ENCODE measurements at places on chromosomes 4 and X.

DNA sequence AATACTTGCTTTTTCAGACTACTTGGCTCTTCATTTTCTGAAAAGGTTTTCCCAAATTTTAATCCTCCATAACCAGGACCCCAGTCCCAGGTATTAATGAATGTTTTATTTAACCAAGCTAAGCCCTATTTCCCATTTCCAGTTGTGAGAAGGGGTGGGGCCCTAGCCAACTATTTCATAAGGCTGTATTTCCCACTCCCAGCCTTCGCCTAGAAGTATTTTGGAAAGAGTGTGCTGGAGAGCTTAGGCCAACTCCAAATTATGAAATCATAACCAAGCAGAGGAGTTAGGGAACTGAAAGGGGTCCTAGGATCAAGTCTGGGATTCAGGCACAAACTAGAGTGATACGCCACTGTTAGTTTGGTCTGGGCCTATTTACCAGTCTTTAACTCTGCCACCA, 148.4 kb upstream of the GPC4 start:
- DNase-seq = no peak

GRCh38 chr4:177339477-177340374, 30.1 kb downstream of the NEIL3 start:
- DNase-seq = no peak

DNA sequence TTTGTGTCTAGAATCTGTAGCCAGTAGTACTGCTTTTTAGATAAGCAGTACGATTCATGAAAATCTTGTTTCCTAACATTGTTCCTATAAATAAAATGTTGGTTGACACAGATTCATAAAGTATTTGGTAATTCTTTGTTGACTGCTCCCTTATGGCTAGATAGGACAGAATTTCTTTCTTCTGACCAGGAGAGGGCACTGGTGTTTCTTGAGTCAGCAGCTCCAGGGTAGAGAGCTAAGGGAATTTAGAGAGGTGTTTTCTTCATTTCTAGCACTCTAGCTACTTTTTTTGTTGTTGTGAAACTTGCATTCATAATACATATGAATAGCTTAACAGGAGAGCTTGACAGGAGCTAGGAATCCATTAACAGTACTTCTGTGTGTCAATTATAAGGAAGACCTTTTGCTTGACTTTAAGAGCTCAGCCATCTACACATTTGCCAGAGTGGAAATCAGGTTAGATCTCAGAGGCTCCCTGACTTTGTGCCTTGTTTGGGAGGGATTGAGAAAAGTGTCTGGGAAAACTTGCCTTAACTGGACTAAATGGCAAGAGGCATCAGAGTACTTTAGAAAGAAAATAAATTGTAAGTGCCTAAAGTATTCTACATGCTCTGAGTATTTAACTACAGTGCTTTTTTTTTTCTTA, 756.1 kb downstream of the SH3BGRL start:
- DNase-seq = no peak

GRCh38 chr4:110735686-110736085, 112.8 kb upstream of the PITX2 start:
- no peak for DNase-seq

DNA sequence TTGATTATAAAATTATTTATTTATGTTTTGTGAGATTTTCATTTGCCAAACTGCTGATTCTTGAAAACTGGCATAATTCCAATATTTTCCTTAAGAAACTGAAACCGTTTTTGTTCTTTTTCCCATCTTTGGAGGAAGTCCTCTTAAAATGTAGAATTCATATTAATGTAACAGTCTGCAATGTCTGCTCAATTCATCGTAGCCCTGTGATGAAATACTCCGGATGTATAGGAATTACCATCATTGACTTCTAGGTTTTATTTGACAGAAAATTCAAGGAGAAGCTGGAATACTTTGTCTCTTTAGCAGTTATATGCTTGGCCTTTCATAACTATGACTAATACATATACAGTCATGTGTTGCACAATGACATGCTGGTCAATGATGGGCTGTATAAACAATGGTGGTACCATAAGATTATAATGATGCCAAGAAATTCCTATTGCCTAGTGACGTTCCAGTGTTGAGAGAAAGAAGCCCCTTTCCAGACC, 185.0 kb upstream of the GPRIN3 start:
- no peak for DNase-seq

DNA sequence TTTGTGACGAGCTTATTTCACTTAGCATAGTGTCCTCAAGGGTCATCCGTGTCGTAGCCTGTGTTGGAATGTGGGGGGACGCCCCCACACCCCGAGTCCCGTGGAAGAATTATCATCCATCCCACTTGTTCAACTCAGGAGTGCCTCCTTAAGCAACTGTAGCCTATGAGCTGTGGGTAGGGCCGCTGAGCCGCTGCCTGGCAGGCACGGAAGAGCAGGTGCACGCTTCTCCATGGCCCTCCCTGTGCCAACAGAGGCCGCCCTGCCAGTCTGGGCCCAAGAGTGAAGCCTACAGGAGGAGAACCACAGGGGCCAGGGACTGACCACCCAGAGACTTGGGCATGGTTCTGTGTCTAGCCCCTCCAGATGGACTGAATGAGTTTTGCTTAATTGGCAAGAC, 2.3 kb upstream of the RGS12 start:
- no peak for DNase-seq

DNA sequence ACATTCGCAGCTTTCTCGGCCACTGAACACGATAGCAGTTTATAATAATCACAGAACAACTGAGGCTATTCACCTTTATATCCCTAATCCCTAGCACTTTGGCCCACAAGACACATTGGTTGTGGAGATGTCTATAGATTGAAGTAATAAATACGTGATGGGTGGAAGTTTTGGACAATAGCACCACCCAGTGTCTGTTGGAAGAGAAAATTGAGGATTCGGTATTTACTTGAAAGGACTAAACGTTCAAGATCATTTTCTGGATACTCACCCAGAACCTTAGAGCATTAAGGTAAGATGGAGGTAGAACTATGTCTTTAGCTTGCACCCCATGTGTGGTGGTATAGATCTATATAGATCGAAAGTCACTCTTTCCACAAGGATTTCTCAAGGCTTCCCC, 787 bp upstream of the TMSB15A start:
- no peak for DNase-seq

- DNase-seq = no peak
Measured at GRCh38 chrX:22081475-22082092, 49.5 kb downstream of the PHEX start.

- no peak for DNase-seq
Measured at GRCh38 chrX:148923631-148924030, 423.2 kb downstream of the AFF2 start.

DNA sequence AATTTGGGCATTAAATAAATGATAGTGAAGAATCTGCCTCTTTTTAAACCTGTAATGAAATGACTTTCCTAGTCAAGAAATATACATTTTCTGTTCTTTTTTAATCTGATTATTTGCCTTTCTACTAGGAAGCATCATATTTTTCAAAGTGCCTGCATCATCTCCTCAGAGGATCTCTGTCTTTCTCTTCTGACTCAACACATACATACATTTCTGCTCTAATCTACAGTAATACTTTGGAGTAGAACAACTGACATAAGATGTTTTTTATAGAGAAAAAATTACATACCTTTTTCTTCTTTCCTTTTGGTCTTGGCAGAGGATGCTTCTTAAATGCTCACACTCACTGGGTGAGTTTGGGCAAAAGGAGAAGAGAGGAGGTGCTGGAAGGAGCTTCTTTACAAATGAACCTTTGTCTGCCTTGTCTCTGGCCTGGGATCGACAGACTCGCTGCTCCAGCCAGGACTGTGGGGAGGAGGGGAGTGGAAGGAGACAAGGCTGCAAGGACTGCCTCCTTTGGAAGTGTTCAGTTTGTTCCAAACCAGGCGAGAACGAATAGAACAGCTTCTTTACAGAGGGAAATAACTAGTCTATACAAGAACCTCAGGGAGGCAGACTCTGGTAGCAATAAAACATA, at the start of gene SCRG1:
TSS of gene SCRG1 (minus strand) at position 338 of the 637 bp plus-strand sequence. CDS start 7,702 bp downstream, outside the sequence.
- no peak for DNase-seq

GRCh38 chrX:21167494-21167893, 206.7 kb upstream of the CNKSR2 start:
- no peak for DNase-seq

GRCh38 chr4:182880387-182881356, 36.5 kb downstream of the DCTD start:
- no peak for DNase-seq

DNA sequence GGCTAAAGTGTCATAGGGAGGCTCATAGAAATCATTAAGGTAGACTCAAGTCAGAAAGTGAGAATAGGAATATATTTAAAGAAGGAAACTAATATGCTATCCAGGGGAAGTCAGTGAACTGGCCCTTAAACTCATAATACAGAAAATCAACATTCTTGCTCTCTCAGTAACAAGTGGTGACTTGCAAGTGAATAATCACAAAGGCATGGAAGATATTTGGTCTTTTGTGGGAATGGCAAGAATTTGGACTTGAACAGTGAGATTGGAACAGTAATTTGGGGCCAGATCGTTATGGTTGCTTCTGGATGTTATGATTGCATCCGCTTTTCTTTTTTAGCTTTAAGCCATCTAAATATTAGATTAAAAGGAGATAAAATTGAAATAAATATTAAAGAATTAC, 103.8 kb downstream of the TBC1D19 start:
- no peak for DNase-seq

All from activated CD8-positive, alpha-beta memory T cell treated with anti-CD3 and anti-CD28 coated beads for 1 hour (primary cell).